Germinal center (tissue), 1 donor: ENCODE measurements at places on chromosomes 4 and X.

DNA sequence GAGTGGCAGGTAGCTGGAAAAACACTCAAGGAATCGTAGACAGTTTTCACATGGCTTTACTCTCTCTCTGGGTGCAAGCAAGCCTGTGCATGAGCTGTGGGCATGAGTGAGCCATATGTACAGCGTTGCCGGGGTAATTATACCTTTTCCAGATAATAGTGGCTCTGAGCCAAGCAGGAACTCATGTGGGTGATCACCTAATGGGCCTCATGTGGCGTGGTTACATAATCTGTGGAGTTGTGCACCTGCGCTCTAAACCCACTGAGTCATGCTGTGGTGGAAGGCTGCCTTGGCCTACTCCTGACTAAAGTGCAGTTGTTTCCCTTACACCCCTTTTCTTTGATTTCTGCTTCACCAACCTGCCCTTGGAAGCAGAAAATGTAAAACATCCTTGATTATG, 1564.5 kb upstream of the PCDH10 start:
- no peak for DNase-seq

GRCh38 chrX:75074475-75074874, 81.6 kb downstream of the ABCB7 start:
- no peak for DNase-seq

- DNase-seq = no peak
Measured at GRCh38 chr4:36249610-36250009, 5.3 kb upstream of the ARAP2 start.

DNA sequence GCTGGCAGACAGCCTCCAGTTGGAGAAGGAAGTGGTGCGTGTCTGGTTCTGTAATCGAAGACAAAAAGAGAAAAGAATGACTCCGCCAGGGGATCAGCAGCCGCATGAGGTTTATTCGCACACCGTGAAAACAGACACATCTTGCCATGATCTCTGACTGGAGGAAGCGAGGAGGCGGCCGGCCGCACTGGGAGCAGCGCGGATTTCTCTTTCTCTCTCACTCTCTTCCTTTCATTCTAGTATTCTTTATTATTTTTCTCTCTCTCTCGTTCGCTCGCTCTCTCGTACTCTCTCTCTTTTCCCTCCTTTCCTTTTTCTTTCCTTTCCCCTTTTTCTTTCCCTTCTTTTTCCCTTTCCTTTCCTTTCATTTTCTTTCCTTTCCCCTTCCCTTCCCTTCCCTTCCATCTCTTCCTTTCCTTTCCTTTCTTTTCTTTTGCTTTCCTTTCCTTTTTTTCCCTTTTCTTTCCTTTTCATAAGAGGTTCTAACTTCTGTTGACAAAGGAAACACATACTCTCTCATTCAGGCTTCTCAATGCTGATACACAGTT, 1.2 kb downstream of the POU3F4 start:
- no peak for DNase-seq

DNA sequence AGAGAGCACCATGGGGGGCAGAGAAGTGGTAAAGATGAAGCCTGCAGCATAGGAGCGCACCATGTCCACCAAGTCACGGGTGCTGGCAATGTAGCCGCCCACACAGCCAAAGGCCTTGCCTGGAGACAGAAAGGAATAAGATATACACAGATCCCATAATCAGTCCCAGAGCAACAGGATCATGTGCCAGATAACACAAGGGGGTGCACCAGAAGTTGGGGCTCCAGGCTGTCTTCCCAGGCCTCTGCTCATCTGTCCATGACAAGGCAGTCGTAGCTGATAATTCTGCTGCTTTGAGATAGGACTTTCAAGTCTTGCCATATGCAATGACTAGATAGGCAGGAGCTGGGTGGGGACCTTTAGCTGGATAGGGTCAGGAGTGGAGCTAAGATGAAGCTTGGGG, 14.7 kb downstream of the APEX2 start:
- DNase-seq = no peak

- DNase-seq = no peak
Measured at GRCh38 chr4:15018361-15018760, 16.1 kb downstream of the CPEB2 start.

DNA sequence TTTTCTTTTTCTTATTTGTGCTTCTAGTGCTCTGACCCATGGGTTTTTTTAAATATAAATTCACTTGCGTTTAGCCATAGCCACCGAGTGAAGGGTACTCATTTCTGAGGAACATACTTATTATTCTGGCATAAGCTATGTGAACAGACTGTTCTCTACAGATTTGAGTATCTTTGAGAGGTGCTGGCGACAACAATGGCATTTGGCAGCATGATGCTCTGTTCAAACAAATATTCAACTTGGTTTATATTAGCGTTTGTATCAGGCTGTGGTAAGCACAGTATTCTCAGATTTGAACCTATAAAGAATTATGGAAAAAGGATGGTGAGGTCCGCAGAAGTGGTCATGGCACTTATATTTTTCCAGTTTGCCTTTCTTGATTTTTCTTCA, 108.7 kb upstream of the LIMCH1 start:
- DNase-seq = no peak

- no peak for DNase-seq
Measured at GRCh38 chr4:22672944-22673343, 19.8 kb upstream of the GBA3 start.

GRCh38 chr4:102312417-102312816, 32.9 kb downstream of the SLC39A8 start:
- no peak for DNase-seq

DNA sequence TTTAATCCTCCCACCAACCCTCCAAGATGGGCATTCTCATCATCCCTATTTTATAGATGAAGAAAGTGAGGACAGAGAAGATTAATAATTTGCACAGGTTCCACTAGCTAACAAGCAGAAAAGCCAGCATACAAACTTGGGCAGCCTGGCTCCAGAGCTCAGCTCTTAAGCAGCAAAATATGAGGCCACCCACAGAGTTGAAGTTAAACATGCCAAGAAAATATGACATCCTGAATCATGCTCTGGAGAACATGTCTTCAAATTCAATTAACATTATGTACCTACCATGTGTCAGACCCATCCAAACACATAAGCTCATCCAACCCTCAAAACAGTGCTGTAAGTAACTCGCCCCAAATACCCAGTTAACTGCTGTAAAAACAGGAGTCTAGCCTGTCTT, 33.9 kb downstream of the USP46 start:
- DNase-seq = no peak

GRCh38 chr4:25535278-25535677, 120.4 kb upstream of the SLC34A2 start:
- DNase-seq = peak; percentile 16

DNA sequence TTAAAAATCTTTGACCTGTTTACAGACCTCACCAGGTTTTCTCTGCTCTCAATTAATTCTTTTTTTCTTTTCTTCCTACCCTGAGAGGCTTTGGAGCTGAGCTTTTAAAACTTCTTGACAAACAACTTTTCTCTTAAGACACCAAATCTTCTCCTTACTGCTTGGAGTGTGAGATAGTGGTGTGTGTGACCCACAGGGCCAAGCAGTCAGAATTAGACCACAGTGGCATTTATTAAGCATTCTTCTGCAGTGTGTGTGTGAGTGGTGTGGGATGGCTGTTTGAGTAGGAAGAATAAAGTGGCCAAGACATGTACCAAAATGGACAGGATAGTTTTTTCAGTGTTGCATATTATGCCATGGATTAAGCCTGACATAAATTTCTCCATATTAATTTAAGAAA, 665.1 kb downstream of the RAPGEF2 start:
- no peak for DNase-seq

DNA sequence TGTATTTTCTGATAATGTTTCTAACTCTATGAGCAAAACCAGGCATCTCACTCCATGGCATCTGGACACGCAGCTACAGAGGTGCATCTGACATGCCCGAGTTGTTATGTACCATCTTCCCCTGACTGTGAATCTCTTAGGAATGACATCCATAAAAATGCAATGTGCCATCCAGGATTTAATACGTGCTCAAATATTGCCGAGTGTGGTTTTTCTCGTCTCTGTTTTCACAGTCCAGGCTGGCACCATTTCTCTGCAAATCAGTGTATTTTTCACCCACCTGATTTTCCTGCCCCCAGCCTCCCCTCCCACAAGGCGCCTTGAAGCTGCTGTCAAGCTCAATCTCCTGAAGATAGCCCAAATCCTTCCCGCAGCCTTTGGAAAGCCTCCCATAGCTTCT, 154.6 kb downstream of the DHRSX start:
- DNase-seq = no peak

DNA sequence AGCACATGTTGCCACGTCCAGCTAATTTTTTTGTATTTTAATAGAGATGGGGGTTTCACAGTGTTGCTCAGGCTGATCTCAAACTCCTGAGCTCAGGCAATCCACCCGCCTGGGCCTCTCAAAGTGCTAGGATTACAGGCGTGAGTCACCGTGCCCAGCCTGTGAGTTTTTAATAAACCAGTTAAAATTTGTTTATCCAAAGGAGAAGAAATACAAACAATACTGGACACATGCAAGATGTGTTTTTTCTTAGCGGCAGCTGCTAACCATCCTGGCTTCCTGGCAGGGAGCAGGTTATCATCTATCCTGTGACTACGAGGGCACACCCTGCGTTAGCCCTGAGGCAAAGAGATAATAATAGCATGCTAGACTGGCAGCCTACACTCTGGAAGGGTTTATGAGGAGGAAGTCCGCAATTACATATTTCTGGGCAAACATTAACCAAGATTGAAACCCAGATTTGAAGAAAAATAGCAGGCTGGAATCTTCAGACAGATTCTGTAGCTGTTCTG, 191.4 kb downstream of the SPRY1 start:
- no peak for DNase-seq

GRCh38 chr4:143641361-143641760, 59.1 kb downstream of the FREM3 start:
- DNase-seq = no peak

- no peak for DNase-seq
Measured at GRCh38 chr4:36010397-36010929, 233.9 kb downstream of the ARAP2 start.

DNA sequence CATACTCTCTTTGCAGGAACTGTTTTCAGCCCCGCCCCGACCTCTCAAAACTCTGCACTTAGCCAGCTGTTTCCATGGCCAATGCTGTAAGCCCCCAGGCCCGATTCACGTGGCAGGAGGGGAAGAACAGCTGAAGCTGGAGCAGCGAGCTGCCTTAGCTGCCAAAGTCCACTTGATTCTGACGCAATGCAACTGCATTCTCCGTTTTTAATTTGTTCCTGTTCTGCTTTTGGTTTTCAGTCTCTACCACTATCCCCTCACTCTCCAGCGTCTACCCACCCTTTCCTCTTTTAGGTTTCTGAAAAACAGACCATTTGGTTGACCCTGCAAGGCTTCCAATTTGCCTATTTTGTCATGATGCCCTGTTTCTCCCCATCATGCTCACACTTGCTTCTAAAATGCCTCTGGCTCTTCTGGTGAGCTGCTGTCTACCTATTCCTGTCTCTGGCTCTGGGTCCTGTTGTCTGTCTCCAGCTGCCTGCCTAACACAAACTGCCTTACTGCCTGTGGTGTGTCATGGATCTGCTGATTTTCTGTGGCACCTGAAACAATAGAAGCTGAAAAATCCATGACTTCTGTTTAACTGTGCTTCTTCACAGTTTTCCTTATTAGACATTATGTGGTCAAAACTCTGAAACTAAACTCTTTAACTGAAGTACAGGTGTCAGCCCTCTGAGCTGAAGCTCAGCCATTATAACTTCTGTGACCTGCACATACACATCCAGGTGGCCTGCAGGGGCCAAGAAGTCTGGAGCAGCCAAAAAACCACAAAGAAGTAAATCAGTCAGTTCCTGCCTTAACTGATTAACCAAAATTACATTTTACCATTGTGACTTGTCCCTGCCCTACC, 160.5 kb upstream of the AGTR2 start:
- DNase-seq = no peak

- DNase-seq = peak; percentile 3
Measured at GRCh38 chrX:110992611-110993010, 103.4 kb upstream of the PAK3 start.

GRCh38 chr4:87120411-87121162, 99.8 kb downstream of the KLHL8 start:
- DNase-seq = no peak
